Panc1 (cell line): ENCODE measurements at places on chromosomes 1 and 21.

DNA sequence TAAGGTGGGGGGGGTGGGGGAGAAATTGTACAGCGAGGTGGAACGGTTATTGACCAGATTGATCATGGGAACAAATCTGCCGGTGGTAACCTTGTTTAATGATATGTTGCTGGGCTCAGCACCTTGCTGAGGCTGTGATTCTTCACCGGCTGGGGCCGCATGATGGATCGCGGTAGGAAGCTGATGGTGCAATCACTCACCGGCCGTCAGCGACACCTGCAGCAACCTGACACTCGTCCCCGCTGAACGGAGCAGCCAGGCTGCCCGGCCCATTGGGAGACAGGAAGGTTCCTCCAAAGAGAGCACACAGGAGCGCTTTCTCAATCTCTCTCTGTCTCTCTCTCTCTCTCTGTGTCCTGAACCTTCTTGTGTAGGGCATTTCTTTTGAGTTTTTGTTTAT is 128.5 kb upstream of the RRP15 start:
- no peak for DNase-seq

GRCh38 chr1:175520186-175520585 is 223.2 kb downstream of the TNR start:
- DNase-seq: no peak

DNA sequence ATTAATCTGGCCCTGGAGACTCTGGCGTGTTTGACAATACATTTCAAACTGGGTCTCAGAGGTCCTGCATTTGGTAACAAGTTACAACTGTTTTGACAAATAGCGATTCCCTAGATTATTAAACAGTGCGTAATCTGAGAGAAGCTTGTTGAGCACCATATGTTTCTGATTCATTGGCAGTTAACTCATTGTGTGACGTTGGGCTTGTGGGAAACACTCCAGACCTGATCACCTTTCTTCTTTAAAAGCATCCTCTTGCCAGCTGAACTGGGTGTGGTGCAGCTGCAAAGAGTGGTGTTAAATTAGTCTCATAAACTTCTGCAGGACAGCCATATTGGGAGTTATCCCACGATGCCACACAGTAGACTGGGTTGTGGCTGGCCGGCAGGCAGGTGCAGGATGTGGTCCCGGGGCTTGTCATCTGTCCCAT is 82.7 kb downstream of the CDC7 start:
- DNase-seq: no peak

DNA sequence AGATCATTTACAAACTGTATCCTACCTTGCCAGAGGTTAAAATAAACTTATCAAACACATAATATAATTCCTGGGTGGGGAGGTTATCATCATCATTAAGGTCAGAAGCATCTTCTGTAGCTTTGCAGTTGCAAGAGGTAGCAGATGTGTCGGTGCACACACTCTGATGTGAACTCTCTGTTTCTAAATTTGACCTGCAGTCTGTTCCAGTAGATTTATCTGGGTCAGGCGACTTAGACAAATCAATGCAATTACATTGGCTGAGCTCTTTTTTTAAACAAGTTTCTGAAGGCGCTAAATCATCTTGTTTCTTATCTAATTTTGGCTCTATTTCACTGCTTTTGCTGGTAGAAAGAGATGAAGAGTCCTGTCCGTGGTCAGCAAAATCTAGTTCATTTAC is 70.4 kb downstream of the PRPF38A start:
- no peak for DNase-seq

GRCh38 chr1:39979654-39980053 is 24.7 kb downstream of the MFSD2A start:
- no peak for DNase-seq

DNA sequence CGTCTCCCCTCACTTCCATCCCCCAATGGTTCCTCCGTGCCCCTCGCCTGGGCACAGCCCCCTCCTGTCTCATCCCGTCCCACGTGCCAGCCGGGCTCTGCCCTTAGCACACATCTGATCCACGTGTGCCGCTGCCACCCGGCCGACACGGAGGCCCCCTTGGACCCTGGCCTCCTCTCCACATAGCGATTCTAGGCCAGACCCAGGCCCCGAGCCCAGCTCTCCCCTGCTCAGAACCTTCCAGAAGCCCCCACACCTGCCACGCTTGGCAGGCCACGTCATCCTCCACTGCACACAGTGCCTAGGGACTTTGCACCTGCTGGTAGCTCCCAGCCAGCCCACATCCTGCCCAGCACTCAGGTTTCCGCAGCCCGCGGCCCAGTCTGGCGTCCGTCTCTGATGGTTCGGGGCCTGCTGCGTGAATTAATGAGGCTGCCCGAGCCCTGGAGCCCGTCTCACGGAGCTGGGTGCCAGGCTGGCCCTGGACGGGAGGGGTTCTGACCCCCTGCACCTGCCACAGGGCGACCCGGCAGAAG is 20.1 kb downstream of the PLCH2 start:
- no peak for DNase-seq

DNA sequence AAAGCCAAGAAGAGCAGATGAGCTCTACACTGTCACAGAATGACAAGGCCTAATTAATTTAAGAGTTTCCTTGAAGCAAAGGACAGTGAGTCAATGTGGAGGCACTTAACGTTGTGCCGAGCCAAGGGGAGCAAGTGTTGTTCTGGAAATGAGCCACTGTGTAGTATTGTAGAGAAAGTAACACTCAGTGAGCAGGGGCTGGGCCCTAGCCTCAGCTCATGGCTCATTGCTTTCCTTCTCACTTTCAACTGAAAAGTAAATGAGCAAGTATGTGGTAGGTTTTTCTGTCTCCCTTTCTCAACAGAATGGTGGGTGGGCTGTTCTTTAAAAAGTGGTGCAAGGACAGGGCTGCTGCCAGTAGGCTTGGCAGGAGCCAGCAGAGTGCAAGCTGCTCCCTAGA is 11.8 kb upstream of the KIAA0040 start:
- no peak for DNase-seq

DNA sequence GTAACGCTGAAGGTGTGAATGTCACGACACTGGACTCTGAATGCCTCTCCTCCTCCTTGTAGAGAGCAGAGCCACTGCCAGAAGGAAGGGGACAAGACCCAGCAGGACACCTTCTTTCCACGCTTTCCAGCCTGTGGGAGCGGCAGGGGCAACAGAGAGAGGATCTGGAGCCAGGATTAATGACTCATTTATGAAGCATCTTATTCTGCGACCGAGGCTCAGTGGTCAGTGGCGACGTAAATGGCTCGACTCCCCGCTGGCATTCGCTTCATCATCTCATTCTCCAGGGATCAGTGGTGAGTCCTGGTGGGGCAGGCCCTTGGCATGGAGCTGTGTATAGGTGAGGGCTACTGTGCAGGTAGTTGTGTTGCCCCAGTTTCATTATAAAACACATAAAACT is 4.6 kb downstream of the SLC37A1 start:
- DNase-seq: no peak

DNA sequence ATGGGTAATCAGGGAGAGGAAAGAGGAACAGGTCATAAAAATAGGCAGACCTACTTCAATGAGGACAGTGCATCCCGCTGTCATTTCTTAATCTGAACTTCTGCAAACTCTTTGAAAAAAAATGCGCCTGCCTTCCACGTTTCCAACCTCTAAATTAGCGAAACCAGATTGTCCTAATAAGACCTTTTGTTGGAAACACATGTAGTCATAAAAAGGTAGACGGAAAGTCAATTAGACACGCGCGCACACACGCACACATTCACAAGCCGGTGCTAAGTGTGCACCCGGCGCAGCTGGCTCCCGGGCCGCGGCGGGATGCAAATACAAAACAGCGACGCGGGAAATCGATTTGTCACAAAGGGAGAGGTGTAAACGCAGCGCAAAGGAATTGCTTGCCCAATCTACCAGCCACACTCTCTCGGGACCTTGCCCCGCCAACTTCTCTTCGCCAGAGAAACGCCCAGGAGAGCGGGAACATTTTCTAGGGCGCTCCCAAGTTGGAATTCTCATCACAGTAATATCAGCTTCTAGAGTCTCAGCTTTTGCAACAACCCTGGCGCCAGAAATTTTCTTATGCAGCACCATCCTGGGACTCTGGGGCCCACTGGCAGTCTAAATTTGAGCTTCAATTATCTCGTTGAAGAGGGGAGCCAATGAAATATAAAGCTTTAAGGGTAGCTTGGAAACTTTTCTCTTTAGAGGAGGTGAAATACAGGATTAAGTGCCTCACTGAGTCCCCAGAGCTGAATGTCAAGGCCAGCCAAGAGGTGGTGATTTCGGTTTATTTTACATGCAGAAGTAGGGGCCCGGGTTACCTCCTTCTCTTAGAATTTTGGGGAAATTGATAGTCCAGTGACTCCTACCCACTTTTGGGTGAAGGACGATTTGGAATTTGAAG is 4.5 kb downstream of the PRRX1 start:
- DNase-seq: no peak
